Spleen (tissue), 13 donors: ENCODE measurements at places on chromosomes 1 and 21. TPM values are rescaled to one million over a fixed set of nuclear protein-coding genes. Genes with fewer than 3 reads are reported as not detected.

DNA sequence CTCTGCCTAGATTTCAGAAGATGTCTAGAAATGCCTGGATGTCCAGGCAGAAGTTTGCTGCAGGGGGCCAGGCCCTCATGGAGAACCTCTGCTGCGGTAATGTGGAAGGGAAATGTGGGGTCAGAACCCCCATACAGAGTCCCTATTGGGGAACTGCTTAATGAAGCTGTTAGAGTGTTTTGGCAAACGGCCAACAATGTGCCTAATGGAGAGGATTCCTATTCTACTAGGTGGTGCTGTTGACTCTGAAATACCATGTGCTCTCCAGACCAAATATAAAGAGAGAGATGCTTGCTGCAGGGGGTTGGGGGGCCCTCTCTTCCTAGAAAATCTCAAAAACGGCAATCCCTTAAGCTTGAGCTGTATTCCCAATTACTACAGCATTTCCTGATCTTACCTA, 57.1 kb upstream of the DR1 start:
- no peak for DNase-seq

GRCh38 chr1:30770150-30770549, 12.6 kb upstream of the LAPTM5 start:
- DNase-seq = peak; percentile 38

DNA sequence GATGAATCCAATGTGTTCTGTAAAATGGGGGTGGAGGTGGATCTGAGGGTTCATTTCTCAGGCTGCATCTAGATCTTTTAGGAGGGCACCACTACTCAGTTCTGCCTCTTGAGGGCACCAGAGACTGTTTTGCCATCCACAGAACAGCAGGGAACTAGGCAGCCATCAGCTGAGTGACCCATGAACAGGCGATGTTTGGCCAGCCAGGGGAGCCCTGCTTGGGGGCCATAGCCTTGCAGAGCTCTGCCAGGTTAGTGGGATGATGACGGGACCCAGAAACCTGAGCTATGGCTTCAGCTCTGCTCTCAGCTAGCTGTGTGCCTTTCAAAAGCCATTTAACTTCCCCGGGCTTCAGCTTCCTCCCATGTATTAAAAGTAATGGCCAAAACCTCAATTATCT, 13.4 kb upstream of the NOS1AP start:
- peak; percentile 74 for DNase-seq

GRCh38 chr1:904310-904950, 19.3 kb upstream of the SAMD11 start:
- DNase-seq = peak; percentile 96

DNA sequence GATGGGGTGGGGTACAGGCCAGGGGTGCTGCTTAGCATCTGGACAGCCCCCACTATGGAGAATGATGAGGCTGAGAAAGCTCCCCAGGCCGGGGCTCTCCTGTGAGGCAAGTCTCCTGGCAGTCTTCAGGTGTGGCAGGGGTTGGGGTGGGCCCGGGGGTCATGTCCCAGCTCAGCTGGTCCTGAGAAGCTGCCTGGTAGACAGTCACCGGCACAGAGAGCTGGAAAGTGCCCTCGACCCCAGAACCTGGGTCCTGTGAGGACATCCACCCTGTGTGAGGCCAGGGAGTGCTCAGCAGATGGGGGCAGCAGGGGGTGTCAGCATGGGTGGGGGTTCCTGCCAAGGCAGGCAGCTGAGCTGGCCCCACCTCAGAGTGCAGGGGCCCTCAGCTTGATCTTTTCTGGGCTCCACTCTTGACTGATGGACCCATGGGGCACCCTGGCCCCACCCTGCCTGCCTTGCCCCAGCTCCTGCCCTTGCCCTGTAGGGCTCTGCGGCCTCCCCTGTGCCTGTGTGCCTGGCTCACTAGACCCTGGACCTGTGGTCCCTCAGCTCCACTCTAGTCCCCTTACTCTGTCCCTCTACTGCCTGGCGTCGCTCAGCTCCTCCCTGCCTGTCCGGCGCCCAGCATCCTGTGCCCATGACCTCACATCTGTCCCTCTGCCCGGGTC, 5.8 kb downstream of the IBA57 start:
- DNase-seq = peak; percentile 68

GRCh38 chr1:40926441-40926840, 53.1 kb upstream of the CTPS1 start:
- DNase-seq = no peak

ENSA gene
- polyA plus RNA-seq = 107 TPM

DNA sequence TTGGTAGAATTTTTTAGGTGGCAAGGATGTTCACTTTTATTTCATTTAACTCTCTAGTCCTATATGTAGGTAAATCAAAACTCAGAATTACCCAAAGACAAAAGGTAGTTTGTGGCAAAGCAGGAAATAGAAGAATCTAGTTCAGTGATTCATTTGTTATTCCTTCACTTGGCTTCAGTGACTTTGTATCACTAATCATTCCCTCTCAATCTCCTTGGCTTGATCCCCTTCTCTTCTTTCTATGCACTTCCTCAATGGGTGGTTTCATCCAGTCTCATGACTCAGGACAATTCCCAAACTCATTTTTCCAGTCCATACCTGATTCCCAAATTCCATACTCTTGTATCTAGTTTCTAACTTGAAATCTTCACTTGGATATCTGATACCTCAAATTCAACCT, 64.9 kb downstream of the PRKACB start:
- no peak for DNase-seq

GRCh38 chr1:182875889-182876288, 36.7 kb downstream of the DHX9 start:
- no peak for DNase-seq

NMNAT2 gene
- polyA plus RNA-seq = 0.05 TPM

GRCh38 chr1:1348420-1349255, 580 bp downstream of the DVL1 start:
- peak; percentile 90 for DNase-seq

GRCh38 chr1:56387071-56387740, 192.2 kb downstream of the PLPP3 start:
- no peak for DNase-seq

DNA sequence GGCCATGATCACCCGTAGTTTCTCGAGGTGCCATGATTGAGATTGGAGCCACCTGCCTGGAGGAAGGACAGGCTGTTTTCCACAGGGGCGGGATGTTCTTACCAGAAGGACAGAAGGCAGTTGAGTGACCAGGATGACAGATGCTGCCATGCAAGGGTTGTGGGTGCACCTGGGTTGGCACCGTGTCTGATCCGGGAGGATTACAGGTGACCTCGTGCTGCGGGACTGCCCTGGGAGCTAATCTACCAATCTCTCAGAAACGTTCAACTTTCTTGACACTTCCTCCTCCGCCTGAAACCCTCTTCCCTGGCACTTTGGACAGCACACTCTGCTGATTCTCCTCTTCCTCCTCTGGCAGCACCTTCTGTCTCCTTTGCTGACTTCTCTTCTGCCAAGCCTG, 13.8 kb upstream of the SLC6A9 start:
- no peak for DNase-seq

LCE3E gene
- not detected for polyA plus RNA-seq

CSF3R gene
- 52.7 TPM for polyA plus RNA-seq

FABP3 gene
- 14.2 TPM for polyA plus RNA-seq

DNA sequence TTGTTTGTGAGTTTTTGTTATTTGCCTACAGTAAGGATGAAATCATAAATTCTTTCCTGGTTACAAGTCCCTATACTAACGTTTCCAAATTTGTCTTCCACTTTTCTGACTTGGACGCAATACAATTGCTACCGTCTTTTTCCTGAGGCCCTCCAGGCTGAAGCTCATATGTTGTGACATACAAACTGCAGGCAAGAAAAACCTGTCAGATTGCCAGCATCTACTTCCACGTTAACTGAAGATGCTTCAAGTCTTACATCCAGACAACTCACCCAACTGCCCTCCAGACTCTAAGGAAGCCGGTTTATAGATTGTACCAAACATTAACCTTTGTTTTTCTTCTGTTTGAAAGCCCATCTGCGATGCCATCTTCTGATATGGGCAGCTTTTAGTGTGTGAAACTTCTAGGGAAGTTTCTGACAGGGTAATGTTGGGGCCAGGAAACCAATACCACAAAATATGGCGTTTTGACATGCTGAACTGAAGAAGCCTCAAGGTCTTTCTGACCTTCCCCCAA, 21.4 kb upstream of the RNF11 start:
- DNase-seq = no peak

PIGP gene
- polyA plus RNA-seq = 26.0 TPM

DNA sequence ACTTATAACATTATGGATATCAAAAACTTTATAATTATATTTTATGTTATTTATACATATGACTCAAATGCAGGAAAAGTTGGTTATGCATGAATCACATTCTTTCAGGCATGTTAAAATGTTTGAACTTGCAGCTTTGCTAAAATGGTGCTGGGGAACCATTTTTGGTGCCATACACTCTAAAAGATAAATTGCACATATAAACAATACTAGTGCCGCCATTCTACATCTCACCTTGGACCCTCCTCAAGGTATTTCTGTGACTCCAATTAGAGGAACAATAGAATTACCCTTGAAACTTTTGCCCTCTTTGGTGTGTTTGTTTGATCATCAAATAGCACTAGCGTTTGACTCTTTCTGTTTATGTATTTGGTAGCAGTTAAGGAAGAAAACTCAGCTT, 997 bp downstream of the PRKACB start:
- DNase-seq = no peak

SELENBP1 gene
- polyA plus RNA-seq = 47.5 TPM

DNA sequence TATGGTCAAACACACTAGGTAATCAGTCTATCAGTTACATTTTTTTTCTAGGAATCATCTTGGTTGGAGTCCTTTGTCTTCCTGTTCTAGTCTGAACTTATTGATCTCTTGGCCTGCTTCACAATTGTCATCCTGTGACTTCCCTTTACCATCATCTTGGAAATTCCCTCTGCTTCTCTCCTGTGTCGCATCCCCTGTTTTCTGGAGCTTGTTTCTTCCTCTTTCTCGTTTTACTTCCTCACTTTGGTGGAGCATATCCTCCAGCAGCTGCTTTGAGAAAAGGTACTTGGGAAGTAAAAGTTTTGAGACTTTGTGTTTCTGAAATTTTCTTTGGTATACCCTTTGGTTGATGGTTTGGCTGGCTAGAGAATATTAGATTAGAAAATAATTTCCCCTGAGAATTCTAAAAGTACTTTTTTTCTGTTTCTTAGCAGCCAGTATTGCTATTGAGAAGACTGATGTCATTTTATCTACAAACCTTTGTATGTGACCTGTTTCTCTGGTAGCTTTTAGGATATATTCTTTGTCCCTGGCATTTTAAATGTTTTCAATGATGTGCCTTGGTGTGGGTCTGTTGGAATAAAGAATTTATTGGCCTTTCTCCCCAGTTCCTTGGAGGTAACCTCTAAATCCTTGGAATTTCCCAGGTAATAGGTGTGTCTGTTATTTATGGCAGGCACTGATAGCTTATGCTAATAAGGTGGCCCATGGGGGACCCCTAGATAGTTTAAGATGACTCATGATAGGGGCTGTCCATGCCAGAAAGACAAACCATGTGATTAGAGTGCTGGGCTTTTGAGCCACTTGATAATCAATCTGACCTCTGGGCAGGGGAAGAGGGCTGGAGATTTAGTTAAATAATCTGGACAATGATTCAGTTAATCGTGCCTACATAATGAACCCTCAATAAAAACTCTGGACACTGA, 6.1 kb upstream of the MYCL start:
- DNase-seq = no peak

- no peak for DNase-seq
These were observed 62.4 kb downstream of the LACTBL1 start for GRCh38 chr1:22910286-22910685.

DNA sequence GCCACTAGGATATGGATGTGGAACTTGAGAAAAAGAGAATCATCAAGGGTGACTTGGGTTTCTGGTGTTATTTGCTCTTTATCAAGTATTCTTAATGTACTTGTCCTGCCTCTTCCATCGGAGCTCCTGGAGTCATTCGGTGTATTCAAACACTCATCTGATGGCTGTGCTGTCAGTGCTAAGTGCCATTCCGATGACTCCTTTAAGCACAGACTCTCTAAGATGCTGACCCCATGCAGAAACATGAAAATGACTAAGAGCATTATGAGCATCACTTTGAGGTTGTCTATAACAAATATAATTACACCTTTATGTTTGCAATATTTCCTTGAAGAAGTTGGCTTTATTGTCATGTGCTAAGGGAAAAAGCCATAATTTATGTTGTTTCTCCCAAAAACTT, 11.3 kb upstream of the RPL5 start:
- DNase-seq = no peak

DNA sequence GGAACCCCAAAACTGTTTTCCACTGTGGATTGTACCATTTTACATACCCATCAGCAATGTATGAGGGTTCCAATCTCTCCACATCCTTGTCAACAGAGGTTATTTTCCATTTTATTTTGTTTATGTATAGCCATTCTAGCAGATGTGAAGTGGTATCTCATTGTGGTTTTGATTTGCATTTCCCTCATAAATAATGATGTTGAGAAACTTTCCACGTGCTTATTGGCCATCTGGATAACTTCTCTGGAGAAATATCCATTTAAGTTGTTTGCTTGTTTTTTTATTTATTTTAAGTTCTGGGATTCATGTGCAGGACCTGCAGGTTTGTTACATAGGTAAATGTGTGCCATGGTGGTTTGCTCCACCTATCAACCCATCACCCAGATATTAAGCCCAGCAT, 280.2 kb upstream of the USP25 start:
- DNase-seq = no peak

DNA sequence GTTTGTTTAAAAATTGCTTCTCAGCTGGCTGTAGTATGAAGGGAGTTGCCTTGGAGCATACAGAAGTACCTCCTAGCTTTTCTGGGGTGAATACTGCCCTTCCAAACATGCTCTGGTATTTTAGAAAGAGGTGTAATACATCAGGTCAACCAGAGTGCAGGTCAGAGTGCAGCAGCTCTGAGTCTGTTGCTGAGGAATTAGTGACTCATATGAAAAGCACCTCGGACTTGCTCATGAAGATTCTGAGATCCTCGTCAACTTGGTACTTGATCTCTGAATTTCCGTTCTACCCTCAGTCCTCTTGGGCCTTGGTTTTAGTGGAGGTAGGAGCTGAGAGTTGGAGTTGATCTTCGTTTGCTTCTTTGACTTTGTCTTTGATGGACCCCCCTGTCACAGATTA, 67.3 kb downstream of the NOS1AP start:
- no peak for DNase-seq

RHD gene
- polyA plus RNA-seq = 0.03 TPM

- DNase-seq = no peak
These were observed 80.1 kb upstream of the CD34 start for GRCh38 chr1:207990876-207991582.

DNA sequence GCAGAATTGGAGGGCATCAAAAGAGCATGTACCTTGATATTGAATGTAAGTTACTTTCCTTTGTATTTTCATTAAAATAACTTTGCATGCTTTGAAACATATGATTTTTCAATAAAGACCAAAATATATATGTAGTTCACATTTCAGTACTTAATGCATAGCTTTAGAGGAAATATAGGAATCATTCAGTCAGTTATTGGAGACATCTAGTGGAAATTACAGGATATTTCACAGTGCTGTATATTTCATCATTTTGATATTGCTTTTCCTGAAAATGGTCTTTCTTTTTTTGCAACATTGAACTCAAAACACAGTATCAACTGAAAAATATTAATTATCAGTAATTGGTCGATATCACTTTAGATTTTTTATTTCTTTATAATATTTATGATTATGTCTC, 375.8 kb downstream of the NCAM2 start:
- DNase-seq = no peak

- DNase-seq = no peak
These were observed 125.4 kb upstream of the GPR52 start for GRCh38 chr1:174322202-174322862.

KIF26B gene
- 0.08 TPM for polyA plus RNA-seq
